ENCODE measurements at places on chromosomes 2 and 18.
A peak's percentile ranks its signal among the peaks of the same experiment; 100 is the strongest.

DNA sequence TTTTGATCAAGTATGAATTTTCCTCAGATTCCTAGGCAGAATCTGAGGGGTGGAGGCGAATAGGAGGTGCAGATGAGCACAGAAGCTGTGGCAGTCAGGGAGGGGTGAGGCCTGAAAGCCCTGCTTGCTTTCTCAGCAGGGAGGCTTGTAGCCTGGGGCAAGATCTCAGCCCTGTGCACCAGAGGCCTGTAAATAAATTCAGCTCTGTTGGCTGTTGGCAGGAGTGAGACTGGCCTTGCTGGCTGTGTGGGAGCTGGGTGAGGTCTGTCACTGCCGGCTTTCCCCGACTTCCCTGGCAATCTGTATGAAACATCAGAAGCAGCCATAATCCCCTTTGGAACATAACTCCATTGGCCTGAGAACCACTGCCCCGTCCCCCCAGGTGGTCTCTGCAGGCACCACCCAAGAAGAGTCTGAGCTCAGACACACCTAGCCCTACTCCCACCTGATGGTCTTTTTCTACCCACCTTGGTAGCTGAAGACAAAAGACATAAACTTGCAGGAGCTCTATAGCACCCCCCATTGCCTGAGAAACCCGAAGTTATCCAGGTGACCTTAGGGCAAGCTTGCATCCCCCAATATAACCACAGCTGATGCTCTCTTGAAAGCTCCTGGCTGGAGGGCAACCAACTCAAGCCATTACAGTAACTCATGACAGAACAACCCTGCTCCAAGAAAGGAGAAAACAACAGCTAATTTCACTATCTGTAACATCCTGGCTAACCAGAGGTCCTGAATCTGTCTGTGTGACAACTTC, 32.3 kb downstream of the EVA1A start:
- DNase-seq: no peak

- DNase-seq: no peak
Observed at GRCh38 chr2:174969091-174969734, 36.0 kb downstream of the CHN1 start.

- DNase-seq: no peak
Observed at GRCh38 chr2:85717308-85718008, 23.3 kb downstream of the GNLY start.

- DNase-seq: no peak
Observed at GRCh38 chr2:25981596-25982272, 563 bp downstream of the KIF3C start.

GRCh38 chr2:113167962-113168340, 5.8 kb upstream of the PSD4 start:
- no peak for DNase-seq

GRCh38 chr2:26504002-26504401, 26.1 kb upstream of the OTOF start:
- no peak for DNase-seq

DNA sequence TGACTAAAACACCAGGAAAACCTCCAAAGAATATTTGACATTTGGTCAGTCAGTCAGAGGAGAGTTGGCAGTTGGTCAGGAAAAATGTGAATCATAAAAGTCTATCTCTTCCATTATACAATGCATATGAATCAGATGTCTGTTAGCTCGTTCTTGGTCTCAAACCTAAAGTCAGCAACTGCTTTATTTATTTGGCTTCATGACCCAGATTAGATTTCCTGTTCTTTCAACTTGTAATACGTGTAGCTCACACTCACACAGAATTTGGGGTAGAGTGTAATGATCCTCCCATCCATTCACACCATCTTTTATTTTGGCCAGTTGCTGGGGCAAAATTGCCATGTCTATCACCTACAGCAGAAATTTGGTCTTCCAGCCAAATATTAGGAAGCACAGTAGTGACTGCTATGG, 81.9 kb upstream of the COL5A2 start:
- no peak for DNase-seq

- DNase-seq: peak; percentile 97
Observed at GRCh38 chr2:8298783-8299182, 383.1 kb upstream of the ID2 start.

GRCh38 chr2:100482741-100483140, 12.5 kb downstream of the NMS start:
- DNase-seq: no peak

- peak; percentile 68 for DNase-seq
Observed at GRCh38 chr18:74281980-74282754, 9.6 kb downstream of the CYB5A start.

DNA sequence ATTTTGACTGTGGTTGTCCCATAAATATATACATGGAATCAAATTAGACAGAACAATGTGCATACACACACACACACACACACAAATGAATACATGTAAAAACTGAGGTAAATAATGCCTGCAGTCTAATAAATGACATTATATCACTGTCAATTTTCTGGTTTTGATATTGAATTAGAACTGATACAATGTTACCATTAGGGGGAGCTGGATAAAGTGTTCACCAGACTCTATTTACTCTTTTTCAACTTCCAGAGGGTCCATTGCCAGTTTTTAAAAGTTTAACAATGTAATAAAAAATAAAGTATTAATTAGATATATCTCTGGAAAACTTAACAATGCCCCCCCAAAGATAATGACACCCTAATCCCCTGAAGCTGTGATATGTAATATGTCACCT, 1666.8 kb upstream of the TMEFF2 start:
- DNase-seq: no peak

DNA sequence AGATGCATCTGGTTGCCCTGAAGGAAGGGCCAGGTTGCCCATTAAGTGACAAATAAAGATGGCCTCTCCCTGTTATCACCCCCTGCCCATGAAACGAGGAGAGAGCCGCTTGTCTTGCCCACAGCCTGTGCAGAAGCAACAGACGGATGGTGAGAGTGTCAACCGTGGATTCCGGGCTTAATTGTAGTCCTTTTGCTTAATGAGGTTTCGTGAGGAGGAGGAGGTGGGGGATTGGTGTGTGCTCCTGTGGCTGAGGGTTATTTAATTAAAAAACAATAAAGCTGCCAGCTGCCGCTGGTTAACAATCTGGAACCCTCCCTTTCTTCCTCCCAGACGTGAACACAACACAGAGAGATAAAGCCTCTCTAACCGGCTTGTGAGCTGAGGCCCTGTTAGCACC, 188.0 kb upstream of the PARD3B start:
- DNase-seq: no peak

DNA sequence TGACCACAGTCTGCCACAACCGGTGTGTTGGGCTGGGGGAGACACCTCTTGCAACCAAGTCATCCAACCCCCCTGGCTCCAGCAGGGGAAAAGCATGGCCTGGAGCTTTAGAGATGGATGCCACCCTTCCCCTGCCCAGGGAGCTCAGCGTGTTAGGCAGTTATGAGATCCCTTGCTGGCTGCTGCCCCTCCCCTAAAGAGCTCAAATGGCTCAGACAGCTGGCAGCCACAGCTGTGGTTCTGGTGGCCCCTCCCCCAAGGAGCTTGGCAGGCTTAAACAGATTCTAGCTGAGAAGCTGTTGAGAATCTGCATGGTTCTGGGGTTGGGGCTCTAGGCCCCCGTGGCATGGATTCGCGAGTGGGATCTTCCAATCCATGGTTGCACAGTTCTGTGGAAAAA, 64.7 kb downstream of the TEX51 start:
- DNase-seq: no peak

DNA sequence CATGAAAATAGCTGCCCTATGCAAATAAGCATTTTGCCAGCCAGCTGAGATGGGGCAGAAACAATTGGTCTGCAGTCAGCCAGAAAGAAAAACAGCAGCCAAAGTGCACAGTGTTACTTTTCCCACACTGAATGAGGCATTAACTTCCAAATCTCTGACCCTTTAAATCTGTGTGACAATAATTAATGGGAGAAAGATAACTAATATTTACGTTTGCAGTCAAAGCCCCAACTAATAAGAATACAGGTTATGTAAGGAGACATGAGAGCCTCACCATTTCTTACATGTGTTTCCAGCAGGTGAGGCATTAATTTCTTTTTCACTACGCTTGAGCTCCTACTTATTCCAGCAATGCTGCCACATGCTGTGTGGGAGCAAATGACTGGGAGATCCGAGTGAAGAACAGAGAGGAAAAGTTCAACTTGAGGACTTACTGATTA, 339.0 kb downstream of the SATB2 start:
- no peak for DNase-seq

- DNase-seq: no peak
Observed at GRCh38 chr2:81436256-81436655, 1131.7 kb upstream of the LRRTM1 start.

DNA sequence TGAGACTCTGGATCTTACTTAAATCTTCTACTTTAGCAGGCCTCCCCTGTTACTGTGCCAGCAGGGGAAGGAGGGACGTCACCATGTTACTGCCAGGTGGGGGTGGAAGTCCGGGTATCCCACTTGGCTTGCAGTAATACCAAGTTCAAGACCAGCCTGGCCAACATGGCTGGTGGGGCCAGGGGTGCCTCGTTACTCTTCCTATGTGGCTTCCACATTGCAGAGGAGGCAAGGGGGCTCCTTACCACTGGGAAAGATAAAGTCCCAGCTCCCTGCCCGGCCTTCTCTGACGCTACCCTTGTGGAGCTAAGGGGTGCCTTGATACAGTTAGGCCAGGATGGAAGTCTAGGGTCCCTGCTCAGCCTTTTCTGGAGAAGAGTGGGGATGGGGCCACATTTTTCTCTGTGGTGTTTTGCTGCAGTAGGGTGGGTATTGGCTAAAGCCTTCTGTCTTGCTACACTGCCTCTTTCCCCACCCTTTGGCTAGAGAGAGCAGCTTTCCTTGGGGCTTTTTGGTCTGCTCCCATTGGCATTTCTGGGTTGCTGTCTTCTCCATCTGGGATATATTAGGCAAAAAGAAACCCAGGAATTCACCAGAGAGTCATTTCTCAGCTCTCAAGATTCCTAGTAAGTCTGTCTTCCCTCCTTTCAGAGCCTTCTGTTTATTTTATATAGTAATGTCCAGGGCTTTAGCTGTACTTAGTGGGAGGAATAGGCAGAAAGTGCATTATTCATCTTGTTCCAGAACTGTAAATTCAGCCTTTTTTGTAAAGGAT, 21.9 kb downstream of the ELMOD3 start:
- DNase-seq: no peak

- peak; percentile 43 for DNase-seq
Observed at GRCh38 chr2:25294573-25295462, 46.9 kb downstream of the DNMT3A start.

GRCh38 chr2:55045780-55046179, 4.5 kb downstream of the RTN4 start:
- DNase-seq: no peak

DNA sequence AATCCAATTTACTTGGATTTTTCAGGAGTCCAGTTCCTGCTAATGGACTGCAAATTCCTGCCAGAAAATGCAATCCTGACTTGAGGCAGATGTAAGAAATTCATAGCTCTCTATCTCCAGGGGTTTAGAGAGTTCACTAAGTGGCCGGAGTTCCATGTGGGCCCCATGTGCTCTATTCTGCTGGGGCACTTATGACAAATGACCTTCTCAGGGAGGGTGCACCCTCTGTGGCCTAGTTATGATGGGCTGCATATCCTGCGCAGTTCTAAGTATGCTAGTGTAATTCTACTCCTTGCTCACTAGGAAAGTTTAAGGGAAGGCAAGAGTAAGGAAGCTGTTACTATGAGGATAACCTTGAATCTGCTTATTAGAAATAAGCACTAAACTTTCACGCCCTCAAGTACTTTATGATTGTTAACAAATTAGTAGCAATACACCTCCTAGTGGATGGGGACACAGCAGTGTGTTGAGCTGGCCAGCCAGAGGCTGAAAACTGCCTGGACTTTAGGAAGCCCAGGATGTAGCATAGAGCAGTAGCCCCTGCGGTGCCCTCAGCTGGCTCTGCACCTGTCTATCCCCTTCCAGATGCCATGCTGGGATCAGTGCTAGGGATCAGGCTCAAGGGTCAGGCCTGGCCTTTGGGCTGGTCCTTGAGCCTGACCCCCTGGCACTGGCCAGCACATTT, 14.4 kb downstream of the SMYD1 start:
- DNase-seq: no peak

- DNase-seq: no peak
Observed at GRCh38 chr2:50611351-50611871, 420.5 kb downstream of the NRXN1 start.

GRCh38 chr2:66962716-66963115, 434.4 kb upstream of the ETAA1 start:
- no peak for DNase-seq

DNA sequence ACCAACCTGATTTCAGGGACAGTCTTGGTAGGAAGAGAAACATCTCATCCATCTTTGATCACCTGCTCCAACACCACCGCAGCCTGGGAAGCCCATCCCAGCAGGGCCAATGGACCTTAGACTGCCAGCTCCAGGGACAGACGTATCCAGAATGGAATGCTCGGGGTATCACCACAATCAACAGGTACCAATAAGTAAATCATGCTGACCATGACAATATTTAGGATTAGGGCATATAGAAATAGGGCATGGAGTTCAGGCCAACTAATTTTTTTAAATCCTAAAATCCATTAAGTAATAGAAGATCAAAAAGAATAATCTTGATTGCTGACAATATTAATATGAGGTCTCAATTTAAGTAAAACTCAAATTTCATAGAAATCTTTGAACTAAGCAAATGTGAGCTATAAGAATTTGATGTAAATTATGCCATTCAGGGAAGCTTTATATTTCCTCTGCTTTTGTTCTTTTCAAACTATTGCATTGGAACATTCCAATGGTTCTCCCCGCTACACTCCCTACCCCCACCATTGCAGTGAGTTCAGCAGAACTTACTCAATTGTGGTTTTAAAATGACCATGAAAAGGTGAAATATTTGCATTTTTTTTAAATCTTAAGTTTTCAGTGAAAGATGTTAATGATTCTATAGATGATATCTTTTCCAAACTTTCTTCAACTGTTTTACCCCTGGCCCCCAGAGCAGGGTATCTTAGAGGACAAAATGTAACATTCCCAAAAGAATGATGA, 138.6 kb downstream of the DNER start:
- DNase-seq: no peak

- no peak for DNase-seq
Observed at GRCh38 chr2:105747991-105748390, 3.3 kb downstream of the NCK2 start.

- DNase-seq: no peak
Observed at GRCh38 chr18:21735452-21736015, 5.1 kb upstream of the MIB1 start.

- no peak for DNase-seq
Observed at GRCh38 chr2:70565039-70565731, 11.6 kb upstream of the TGFA start.

GRCh38 chr2:124025891-124026434, 876 bp downstream of the CNTNAP5 start:
- DNase-seq: no peak
